ENCODE measurements at places on chromosomes 2 and 18. TPM values are rescaled to one million over a fixed set of nuclear protein-coding genes. Genes with fewer than 3 reads are reported as not detected.

Gene POTEF
- not detected for total RNA-seq

Gene GREB1
- total RNA-seq = 9.6 TPM

- no peak for DNase-seq
These were observed 82.6 kb upstream of the HNMT start for GRCh38 chr2:137881711-137882110.

- DNase-seq = no peak
These were observed 16.5 kb downstream of the CPLX4 start for GRCh38 chr18:59301929-59302328.

DNA sequence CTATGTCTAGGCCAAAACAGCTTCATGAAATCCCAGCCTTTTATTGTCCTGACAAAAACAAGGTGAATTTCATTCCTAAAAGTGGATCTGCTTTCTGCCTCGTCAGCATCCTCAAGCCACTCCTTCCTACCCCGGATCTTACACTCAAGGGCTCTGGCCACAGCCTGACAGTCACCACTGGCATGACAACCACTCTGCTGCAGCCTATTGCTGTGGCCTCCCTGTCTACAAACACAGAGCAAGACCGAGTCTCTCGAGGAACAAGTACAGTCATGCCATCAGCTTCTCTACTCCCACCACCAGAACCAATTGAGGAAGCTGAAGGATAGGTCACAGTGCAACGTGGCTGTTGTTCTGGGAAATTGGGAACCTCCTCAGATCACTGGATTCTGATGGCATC is 106.1 kb downstream of the ICA1L start:
- no peak for DNase-seq

- no peak for DNase-seq
These were observed 52.8 kb upstream of the PTMA start for GRCh38 chr2:231655488-231655887.

DNA sequence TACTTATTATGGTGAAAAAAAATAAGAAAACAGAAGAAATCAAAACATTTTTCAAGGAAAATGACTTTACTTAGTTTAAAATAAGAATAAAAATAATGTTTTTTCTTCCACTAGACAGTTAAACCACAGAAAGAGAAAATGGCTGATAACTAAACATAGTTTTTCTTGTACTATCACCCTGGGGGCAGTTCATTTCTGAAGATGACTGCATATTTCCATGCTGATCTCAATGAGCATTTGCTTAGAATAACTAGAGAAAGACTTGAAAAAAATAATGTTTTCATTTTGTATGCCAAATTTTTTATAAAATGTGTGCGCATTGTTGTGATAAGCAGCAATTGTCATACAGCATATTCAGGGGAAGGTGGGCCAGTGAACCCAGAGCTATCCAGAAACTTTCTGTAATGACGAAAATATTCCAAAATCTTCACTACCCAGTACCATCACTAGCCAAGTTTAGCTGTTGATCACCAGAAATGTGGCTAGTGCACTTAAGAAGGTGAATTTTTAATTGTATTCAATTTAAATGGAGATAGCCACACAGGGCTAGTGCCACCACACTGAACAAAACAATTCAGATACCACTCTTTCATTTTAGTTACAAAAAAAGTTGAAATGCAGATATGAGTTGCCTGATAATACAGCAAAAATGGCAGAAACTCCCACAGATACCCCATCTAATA is 513.4 kb upstream of the NETO1 start:
- no peak for DNase-seq

GRCh38 chr2:126858436-126858835 is 40.3 kb upstream of the TEX51 start:
- DNase-seq = no peak

- DNase-seq = no peak
These were observed 53.4 kb downstream of the FHOD3 start for GRCh38 chr18:36350839-36351469.

GRCh38 chr2:67854103-67854743 is 208.6 kb downstream of the C1D start:
- DNase-seq = no peak
